ENCODE measurements at places on chromosomes 6 and 20.
A peak's percentile ranks its signal among the peaks of the same experiment; 100 is the strongest.

GRCh38 chr6:2384528-2384927, 139.1 kb upstream of the GMDS start:
- DNase-seq: no peak

DNA sequence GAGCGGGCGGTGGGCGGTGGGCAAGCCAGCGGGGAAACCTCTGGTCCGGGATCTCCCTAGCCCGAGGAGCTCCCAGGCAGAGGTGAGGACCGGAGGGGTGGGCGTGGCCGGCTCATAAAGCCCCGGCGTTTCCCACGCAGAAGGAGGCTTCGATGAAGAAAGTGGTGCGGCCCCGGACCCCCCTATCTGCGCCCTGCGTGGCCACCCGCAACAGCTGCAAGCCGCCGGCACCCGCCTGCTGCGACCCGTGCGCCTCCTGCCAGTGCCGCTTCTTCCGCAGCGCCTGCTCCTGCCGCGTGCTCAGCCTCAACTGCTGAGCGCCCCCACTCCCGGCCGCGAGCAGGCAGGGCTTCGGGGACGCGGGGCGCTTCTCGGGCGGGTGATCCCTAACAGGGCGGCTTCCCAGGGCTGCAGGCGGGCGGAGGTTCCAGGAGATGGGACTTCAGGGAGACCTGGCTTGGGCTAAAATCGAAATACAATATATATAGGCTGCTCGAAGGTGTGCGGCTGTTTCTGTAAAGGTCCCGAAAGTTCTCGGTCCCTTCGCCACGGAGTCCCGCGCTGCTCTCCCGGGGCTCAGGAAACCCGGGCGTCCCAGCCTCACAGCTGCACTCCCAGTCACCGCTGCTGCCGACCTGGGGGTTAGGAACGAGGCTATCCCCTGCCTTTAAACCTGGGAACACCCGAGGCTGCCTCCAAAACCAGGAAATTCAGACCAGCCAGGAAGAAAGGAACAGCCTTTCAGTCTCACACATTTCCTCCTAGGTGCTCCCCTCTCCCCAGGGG, 27.8 kb downstream of the ASIP start:
- no peak for DNase-seq

GRCh38 chr6:131250936-131251335, 115.7 kb downstream of the AKAP7 start:
- DNase-seq: no peak

DNA sequence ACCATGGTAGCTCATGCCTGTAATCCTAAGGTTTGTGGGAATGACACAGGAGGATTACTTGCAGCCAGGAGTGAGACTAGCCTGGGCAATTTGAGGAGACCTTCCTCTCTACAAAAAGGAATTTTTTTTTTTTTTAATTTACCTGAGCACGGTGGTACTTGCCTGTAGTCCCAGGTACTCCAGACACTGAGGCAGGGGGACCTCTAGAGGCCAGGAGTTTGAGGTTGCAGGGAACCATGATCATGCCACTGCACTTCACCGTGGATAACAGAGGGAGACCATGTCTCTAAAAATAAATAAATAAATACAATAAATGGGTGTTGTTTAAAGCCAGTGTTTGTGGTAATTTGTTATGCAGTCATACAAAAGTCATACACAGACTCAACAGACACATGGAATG, 2.4 kb upstream of the HLA-F start:
- no peak for DNase-seq

DNA sequence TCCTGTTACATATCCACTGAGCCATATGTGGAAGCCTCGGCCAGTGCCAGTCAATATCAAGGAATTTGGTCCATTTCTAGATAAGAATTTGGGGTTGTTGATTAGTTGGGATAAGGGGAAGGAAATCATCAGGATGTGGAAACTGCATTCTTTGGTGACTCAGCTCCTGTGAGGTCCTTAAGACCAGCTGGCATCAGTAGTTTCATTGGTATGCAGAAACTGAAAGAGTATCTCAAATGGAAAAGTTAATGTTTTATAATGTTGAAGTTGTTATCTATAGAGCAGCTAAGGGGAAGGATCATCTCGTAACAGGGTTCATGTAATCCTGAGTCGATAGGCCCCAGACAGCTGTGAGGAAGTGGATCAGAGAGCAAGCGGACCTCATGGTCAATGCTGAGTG, 87.9 kb upstream of the PRND start:
- DNase-seq: no peak

DNA sequence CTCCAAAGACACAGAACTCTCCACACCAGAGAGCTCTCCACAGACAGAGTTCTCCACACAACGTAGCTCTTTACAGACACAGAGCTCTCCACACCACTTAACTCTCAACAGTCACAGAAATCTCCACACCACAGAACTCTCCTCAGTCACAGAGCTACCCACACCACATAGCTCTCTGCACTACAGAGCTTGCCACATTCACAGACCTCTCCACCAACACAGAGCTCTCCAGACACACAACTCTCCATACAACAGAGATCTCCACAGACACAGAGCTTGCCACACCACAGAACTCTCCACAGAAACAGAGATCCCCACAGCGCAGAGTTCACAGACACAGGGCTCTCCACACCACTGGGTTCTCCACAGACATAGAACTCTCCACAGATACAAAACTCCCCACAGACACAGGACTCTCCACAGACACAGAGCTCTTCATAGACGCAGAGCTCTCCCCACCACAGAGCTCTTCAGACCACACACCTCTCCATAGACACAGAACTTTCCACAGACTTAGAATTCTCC, 52.5 kb downstream of the ERMARD start:
- no peak for DNase-seq

GRCh38 chr6:53520320-53520928, 24.5 kb downstream of the GCLC start:
- no peak for DNase-seq

GRCh38 chr6:166620478-166621113, 6.5 kb downstream of the RPS6KA2 start:
- DNase-seq: no peak

DNA sequence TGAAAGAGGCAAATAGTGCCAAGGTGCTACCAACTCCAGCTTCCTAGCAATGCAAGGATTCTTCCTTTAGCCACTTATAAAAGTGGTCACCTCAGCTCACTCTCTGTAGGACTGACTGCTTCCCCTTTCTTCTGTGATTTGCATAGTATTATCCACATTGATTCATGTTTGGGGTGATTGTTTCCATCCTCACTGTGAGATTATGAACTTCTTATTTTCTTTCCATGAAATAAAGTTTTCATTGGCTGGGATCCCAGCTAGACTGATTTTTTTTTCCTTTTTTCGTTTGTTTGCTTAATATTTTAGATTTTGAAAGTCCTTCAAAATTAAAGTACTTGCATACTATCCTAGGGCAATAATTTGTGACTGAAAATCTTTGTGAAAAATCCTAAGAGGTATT, 50.5 kb downstream of the EYA4 start:
- DNase-seq: no peak

DNA sequence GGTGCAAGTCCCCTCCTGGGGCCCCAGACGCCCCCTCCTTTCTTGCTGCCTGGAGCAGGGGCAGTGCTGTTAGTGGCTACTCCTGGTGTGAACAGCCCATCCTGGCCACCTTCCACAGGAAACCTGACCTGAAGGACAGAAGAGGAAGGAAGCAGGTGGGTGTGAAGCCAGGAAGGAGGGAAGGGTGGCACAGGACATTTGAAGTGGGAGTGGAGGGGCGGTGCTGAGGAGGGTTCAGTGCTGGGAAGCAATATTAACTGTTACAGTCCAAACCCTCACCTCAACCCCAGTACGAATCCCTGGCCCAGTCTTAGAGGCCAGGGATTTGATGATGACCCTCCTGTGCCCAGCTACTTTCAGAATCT, 766 bp downstream of the PRICKLE4 start:
- no peak for DNase-seq

DNA sequence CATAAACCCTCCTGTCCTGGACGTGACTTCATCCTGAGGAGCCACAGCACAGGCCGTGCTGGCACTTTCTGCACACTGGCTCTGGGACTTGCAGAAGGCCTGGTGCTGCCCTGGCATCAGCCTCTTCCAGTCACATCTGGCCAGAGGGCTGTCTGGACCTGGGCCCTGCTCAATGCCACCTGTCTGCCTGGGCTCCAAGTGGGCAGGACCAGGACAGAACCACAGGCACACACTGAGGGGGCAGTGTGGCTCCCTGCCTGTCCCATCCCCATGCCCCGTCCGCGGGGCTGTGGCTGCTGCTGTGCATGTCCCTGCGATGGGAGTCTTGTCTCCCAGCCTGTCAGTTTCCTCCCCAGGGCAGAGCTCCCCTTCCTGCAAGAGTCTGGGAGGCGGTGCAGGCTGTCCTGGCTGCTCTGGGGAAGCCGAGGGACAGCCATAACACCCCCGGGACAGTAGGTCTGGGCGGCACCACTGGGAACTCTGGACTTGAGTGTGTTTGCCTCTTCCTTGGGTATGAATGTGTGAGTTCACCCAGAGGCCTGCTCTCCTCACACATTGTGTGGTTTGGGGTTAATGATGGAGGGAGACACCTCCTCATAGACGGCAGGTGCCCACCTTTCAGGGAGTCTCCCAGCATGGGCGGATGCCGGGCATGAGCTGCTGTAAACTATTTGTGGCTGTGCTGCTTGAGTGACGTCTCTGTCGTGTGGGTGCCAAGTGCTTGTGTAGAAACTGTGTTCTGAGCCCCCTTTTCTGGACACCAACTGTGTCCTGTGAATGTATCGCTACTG, 22.0 kb upstream of the PYGB start:
- no peak for DNase-seq

- DNase-seq: no peak
These were observed 155.3 kb downstream of the EYA4 start for GRCh38 chr6:133396233-133396983.

DNA sequence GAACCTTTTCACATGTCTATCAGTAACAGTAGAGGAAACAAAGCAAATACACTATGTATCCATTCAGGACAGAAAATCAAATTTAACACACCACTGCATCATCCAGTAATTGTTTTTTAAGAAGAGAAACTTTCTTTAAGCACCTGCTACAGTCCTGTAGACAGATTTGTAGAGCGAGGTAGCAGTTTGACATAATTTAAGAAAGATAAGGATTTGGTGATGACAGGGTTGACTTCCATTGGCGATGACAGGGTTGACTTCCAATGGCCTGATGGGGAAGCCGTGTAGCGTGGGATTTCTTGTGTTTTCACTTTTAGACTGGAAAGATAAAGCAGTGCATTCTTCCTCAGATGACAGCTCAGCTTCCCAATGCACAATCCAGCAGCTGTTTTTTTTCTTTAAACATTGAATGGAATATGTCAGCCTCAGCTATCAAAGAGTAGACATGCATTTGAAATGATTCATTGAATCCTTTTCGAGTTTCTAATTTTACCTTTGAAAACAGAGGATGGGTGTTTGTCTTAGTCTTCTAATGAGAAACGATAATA, 68.5 kb downstream of the ECT2L start:
- no peak for DNase-seq

GRCh38 chr6:109892451-109893435, 85.4 kb upstream of the GPR6 start:
- DNase-seq: peak; percentile 14

DNA sequence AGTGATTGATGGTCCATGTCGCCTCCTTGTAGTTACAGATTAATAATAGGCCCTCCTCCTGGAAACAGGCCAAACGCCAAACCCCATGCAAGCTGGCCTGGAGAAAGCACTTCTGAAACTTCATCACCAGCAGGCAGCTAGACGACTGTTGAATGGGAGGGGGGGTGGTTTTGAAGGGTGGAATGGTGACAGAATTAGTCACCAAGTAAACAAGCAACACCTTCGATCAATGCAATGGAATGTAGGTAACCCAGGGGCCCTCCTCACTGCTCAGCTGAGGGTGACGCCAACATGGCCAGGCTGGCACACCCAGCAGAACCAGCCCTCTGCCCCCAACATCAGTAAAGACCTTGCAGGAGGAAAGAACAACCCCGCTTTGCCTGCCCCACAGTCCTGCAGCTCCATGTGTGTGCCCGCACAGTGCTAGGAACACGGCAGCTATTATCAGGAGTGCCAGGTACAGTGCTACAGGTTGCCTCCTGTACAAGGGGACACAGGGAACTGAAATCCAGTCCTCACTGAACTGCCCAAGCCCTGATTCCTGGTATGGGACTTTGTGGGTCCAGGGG, 2.7 kb downstream of the BCAS1 start:
- no peak for DNase-seq

DNA sequence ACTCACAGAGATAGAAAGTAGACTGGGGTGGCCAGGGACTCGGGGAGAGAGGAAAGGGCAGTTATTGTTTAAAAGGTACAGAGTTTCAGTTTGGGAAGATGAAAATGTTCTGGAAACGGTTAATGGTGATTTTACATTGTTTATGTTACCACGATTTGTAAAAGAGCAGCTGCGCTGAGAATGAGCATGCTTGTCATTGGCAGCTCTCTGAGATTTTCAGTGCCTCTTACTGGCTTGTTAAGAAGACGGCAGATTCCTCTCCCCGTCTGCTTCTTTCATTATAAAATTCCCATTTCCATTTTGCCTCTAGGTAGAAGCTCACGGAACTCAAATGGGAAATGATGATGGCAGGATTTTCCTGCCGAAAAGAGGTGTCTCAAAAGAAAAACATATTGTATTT, 39.7 kb upstream of the PPP1R3G start:
- no peak for DNase-seq

DNA sequence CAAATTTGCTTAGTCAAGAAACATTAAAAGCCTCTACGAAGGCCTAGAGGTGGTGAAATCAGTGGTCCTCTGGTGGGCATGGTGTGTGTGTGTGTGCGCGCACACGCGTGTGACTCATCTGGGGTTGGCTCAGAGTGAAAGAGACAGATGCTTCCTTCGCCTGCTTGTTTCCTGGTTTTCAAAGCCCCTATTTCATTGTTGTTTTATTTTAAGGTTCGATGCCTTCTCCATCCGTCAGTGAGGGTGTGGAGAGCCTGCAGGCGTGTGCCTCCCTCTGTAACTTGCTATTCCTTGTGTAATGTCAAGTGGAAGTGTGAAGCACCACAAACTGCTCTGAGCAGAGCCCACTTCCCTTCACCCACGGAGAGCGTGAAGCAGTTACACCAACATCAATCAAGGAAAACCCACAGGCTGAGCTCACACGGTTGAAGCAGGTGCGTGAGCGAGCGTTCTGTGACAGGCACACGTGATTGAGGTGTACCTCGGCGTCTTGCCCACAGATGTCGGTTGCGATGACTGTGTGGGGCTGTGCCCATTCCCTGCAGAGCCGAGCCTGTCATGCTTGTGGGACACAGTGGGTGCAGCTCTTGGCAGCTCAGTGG, 233.9 kb downstream of the PRL start:
- DNase-seq: no peak

DNA sequence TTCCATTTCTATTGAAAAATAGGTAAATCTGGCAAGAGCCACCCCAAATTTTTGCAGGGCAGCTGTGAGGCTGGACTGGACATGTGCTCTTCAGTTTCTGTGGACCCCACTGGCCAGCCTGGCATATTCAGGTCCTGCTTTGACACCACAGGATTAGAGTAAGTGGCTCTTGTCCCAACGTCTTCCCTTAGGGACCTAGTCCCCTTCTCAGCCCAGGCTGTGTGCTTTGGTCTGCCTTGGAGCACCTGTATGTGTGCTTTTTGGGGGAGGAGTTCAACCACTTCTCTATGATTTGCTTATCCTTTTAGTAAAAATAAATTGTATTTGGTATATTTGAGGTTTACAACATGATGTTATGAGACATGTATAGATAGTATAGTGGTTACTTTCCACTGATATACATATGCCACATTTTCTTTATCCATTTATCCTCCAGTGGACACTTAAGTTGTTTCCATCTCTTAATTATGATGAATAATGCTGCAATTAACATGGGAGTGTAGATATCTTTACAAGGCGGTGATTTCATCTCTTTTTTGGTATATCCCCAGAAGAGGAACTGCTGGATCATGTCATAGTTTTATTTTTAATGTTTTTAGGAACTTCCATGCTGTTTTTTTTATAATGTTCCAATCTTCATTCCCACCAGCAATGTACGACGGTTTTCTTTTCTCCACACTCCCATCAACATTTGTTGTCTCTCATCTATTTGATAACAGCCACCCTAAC, 167.8 kb upstream of the UST start:
- DNase-seq: no peak

Data from NCI-H1417 treated with DMSO at 0.1 percent for 48 hours (cell line).